ENCODE measurements at places on chromosomes 5 and 9.

GRCh38 chr9:107789001-107789700 lies 299.6 kb upstream of the KLF4 start:
- no peak for DNase-seq

DNA sequence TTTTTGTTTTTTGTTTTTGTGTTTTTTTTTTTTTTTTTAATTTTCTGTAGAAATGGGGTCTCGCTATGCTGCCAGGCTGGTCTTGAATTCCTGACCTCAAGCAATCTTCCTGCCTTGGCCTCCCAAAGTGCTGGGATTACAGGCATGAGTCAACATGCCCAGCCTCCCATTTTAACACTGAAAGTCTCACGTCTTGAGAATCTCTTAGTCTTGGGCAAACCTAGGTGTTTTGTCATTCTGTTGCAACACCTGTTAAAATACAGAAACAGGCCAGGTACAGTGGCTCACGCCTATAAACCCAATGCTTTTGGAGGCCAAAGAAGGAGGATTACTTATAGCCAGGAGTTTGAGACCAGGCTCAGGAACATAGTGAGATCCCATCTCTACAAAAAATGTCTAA lies 599.0 kb downstream of the TLR4 start:
- DNase-seq: no peak

- no peak for DNase-seq
Observed at GRCh38 chr9:83800236-83801033, 17.1 kb downstream of the GKAP1 start.

GRCh38 chr5:137659209-137659608 lies 76.7 kb downstream of the KLHL3 start:
- DNase-seq: no peak

- DNase-seq: no peak
Observed at GRCh38 chr5:34516686-34517085, 139.4 kb upstream of the RAI14 start.
